AML-193 (cell line): ENCODE measurements at places on chromosomes 5 and 9.
A peak's percentile ranks its signal among the peaks of the same experiment; 100 is the strongest.

DNA sequence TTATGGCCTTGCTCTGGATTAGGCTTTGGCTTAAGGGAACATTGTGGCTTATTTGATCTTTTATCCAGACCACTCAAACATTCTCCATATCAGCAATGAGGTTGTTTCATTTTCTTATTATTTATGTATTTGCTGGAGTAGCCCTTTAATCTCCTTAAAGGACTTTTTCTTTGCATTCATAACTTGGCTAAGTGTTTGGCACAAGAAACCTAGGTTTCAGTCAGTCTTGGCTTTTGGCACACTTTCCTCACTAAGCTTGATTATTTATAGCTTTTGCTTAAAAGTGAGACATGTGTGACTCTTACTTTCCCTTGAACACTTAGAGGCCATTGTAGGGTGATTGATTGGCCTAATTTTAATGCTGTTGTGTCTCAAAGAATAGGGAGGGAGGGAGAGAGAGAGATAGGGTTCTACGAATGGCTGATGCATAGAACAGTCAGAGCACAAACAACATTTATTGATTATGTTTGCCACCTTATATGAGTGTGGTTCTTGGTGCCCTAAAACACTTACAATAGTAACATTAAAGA is 2265.3 kb upstream of the C9orf72 start:
- no peak for DNase-seq

DNA sequence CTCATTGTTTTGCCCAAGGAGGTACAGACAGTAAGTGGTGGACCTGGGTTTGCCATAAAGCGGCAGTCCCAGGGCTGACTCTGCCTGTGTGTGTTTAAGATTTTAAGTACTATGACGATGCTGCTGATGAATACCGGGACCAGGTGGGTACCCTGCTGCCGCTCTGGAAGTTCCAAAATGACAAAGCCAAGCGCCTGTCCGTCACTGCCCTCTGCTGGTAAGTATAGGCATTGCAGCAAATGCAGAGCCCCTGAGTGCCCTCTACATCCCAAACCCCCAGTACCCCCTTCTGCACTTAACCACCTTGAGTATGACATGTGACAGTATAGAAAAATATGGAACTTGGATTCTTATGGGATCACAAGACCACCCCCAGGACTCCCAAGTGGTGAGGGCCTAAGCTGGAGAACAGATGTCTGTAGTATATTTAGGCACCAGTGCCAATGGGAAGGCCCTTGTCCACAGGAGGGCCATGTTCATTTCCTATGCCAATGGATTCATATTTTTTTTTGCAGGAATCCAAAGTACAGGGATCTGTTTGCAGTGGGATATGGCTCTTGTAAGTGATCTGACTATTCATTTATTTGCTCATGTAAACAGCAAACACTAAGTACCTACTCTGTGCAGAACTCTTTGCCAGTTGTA is 22.0 kb downstream of the ENHO start:
- no peak for DNase-seq

DNA sequence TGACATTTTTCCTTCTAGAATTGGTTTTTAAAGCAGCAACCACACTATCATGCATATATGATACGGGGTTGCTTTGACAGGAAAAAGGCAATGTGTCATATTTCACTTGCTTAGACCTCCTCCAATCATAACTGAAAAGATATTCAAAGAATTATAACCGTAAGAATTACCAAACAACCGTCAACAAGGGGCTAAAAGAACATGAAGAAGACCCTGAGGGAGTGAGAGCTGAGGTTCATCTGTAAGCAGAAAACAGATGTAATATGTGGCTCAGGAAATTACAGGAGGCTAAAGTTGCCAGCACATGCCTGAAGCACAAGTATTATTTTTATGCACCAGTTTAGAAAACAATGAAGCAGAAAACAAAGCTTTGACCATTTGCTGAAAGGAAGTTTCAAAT is 78.9 kb downstream of the APBA1 start:
- DNase-seq: no peak

- no peak for DNase-seq
Measured at GRCh38 chr5:152193391-152194107, 211.5 kb downstream of the NMUR2 start.

- peak; percentile 50 for DNase-seq
Measured at GRCh38 chr5:132782101-132782500, 5.1 kb upstream of the SEPTIN8 start.

DNA sequence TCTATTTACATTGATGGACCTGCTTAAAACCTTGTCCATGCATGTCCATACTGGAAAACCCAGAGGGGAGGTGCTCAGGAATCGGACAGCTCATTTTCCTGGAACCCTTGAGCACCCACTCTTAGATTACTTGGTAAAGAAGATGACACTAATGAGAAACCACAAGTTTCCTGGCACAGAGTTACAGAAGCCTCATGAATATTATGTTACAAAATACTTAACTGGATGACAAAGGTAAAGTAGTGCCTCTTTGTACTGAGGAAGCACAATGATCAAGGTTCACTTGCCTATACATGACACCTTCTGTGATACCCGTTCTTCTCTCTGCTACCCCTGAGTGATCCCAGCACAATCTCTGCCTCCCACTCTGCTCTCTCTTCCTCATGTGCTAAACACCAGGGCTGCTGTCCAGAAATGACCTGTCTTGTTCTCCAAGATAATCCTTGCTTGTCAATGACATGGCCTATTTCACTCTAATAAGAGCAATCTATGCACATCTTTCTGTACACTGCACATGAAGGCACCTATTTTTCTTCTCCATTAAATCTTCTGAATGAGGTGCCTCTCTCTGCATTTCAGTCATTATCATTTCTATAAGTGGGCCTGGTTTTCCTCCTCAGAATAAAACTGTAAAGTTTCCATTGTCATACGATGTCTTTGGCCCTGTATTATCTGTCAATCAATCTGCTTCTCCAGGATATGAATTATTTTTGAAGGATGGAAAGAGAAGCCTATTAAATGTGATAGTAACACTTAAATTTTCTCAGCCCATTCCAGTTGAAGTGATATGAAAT is 684.0 kb upstream of the ACO1 start:
- no peak for DNase-seq

GRCh38 chr9:110389148-110389750 is 51.6 kb upstream of the TXNDC8 start:
- DNase-seq: no peak

GRCh38 chr5:174725991-174726601 is 1.7 kb downstream of the MSX2 start:
- DNase-seq: no peak
